ENCODE measurements at places on chromosomes 13 and 19.

GRCh38 chr19:3966051-3967017 lies 4.6 kb downstream of the DAPK3 start:
- DNase-seq = no peak

DNA sequence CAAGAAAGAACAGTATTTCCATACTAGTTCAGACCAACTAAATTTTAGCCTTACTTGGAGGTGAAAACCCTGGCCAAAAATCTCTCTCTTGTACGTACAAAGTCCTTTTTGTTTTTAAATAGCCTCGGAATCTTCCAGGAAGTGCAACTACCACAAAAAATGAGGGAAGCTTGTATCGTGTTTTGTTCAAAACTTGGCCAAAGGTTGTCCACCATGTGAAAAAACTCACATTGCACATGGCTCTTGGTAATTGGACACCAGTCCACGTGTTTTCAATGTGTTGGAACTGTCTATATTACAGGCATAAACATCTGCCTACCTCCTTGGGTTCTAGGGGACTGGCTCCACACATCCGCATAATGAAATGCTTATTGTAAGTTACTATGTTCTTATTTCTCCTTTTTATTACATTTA lies 15.2 kb upstream of the STRN4 start:
- DNase-seq = no peak

- DNase-seq = no peak
These were observed 180.4 kb downstream of the RBM26 start for GRCh38 chr13:79225487-79226232.

- no peak for DNase-seq
These were observed 1258.6 kb downstream of the OLFM4 start for GRCh38 chr13:54287062-54287764.

GRCh38 chr19:42422092-42422900 lies 4.9 kb downstream of the LIPE start:
- DNase-seq = no peak

DNA sequence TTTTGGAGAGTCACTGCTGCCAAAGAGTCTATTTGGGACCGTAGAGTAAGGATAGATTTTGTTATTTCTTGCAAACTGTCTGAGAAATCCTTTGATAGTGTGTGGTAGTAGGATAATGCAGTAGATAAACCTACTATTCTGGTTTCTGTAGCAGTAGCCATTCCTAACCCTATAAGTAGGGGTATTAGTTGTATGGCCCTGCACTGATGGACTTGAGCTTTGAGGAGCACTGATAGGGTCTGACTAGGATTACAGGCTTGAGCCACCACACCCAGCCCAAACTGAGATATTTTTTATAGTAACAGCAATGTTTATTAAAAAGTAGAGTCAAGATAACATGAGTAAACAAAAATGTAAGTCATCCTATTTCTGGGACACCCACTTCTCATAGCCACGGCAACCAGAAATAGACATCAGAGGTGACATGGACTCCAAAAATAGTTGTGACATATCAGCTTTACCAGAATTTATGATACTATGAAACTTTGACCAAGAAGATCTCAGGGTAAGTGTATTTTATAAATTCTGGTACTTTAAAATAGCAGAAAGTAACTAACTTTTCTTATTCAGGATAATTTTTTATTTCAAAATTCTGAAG lies 479.1 kb downstream of the SUCLA2 start:
- no peak for DNase-seq

GRCh38 chr13:65613004-65613403 lies 1617.1 kb downstream of the PCDH9 start:
- no peak for DNase-seq

DNA sequence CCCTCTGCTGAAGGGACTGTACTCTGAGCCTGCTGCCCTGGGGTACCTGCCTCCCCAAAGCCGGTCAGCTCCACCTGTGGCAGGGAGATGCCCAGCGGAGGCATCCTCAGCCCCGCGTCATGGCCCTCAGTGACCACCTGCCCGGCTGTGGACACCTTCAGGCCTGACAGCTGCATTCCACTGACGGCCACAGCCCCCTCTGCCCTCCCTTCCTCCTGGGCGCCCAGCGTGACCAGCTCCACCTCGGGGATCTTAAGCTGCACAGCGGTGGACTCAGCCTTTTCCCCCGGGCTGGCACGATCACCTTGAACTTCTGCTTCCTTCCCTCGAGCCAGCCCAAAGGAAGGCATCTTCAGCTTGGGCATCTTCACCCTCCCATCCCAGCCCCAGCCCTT lies 4.8 kb upstream of the HIPK4 start:
- no peak for DNase-seq

DNA sequence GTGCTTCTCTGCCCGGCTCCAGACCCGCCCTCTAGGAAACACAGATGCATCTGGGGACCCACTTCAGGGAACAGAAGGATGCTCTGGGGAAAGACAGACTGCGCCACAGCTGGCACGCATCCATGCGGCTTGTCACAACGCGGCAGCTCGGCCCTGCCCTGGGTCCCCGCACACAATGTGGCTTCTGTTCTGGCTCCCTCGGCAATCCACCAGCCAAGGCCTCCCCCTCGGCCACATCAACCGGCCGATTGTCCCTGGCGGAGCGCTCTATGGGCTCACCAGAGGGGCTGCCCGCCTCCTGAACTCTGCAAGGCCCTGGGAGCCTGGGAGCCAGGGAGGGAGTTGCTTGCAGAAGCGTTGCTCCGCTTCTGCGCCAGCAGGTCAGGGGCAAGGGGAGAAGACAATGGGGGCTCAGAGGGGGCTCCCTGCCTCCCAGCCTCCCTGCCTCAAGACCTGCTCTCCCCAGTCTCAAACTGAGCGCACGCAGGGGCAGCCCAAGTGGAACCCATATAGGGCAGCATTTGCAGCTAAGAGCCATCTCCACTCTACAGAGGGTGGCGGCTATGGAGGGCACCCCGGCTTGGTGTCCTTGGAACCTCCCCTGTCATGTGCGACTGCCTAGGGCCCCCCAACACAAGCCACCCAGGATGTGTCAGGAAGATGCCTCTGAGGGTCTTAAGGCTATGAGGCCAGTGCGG lies 37.9 kb downstream of the MLLT1 start:
- DNase-seq = no peak

GRCh38 chr13:32941368-32941767 lies 74.9 kb upstream of the KL start:
- DNase-seq = no peak

DNA sequence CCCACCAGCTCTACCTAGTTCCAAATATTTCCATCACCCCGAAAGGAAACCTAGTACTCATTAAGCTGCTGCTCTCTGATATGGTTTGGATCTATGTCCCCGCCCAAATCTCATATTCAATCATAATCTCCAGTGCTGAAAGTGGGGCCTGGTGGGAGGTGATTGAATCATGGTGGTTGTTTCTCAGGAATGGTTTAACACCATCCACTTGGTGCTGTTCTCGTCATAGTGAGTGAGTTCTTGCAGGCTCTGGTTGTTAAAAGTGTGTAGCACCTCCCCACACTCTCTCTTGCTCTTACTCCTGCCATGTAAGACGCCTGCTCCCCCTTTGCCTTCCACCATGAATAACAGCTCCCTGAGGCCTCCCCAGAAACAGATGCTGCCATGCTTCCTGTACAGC lies 43.4 kb upstream of the MED4 start:
- no peak for DNase-seq

- peak; percentile 5 for DNase-seq
These were observed 59.4 kb upstream of the SPRY2 start for GRCh38 chr13:80400164-80400864.

DNA sequence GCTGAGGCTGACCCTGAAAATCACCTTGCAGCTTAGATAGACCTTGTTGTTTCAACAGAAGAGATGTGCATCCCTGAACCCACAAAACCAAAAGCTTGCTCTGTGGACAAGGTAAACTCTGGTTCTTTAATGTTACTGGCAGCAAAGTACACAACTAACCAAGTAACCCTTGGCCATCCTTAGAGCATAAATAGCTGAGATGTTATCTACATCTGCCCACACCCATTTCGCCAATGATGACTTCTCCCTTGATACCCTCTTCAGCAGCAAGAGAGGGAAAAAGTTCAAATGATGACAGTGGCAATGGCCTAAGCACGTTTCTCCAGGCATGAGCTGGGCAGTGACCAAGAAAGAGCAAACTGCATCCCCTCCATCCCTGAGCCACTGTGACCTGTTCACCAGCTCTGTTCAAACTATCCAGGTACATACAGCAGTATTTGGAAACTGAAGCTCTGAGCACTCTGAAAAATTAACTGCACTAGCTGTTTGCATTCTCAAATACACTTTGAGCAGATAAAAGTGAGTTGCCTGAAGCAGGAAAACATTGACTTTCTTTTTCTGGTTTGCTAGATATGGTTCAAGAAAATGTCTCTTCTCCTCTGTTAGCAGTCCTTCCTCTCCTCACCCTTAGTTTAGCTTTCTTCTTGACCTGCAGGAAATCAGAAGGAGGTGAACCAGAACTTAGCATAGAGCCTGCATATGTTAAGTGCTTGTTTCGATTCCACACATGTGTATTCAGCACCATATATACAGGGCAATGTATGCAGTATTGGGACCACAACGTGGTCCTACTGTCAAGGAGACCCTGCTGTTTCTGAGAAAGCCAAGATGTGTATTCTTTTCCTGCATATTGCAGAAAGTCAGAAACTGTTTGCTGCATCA lies 231.7 kb downstream of the FOXO1 start:
- no peak for DNase-seq
